A673 (cell line): ENCODE measurements at places on chromosomes 16 and 17.

DNA sequence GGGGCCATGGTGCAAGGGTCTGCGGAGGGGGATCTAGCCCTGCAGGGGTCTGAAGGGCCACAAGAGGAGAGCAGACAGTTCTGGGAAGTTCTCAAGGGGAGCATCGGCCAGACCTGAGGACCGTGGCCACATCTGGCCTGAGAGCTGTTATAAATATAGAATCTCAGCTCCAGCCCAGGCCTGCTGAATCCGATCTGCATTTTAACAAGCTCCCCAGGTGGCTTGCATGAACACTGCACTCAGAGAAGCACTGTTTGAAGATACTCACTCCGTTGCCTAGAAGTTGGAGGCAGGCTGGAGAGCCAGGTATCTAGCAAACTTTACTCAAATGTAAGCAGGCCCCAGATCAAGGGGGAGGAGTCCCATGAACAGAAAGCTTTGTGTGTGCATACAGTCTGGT is 61.3 kb downstream of the NKD1 start:
- DNase-seq, result no peak

GRCh38 chr17:27458524-27458908 is 2.3 kb downstream of the KSR1 start:
- DNase-seq, result peak; percentile 64

DNA sequence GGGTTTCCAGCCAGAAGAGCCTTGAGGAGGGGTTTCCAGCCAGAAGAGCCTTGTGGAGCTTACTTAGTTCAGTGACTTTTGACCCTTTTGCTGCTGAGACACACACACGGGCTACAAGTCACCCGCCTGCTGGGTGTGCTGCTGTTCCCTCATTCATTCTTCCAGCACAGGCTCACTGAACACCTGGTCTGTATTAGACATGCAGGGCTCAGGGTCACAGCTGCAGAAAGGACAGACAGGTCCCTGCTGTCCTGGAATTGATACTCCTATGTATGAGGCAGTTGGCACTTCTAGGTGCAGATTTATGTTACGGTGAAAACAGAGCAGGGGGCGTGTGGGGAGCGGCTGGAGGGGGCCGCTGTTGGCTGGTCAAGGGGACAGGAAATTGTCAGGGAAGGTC is 6.8 kb downstream of the CACNG4 start:
- no peak for DNase-seq

GRCh38 chr16:2270588-2271470 is 2.9 kb upstream of the RNPS1 start:
- no peak for DNase-seq

GRCh38 chr16:11618107-11618717 is 31.5 kb upstream of the LITAF start:
- DNase-seq, result no peak

- DNase-seq, result no peak
Measured at GRCh38 chr17:32971171-32971570, 20.5 kb upstream of the SPACA3 start.

GRCh38 chr17:45143767-45144198 is 4.5 kb upstream of the HEXIM1 start:
- peak; percentile 68 for DNase-seq
